ENCODE measurements at places on chromosomes 13 and 19.

DNA sequence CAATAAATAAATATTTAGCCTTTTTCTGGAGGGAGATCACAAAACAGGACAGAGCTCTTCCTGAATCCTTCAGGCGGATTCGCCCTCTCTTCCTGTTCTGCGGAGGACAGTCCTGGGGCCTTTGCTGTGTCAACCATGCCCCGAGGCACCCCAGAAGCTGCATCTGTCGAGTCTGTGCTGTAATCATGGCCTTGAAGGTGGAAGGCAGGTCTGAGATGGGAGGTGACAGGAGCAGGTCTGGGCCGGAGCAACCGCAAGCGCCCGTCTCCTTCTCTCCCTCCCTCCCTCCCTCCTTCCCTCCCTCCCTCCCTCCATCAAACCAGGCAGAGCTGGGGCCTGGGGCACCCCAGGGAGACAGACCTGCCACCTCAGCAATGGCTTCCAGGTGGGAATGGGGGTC is 4.6 kb upstream of the FXYD3 start:
- no peak for DNase-seq

DNA sequence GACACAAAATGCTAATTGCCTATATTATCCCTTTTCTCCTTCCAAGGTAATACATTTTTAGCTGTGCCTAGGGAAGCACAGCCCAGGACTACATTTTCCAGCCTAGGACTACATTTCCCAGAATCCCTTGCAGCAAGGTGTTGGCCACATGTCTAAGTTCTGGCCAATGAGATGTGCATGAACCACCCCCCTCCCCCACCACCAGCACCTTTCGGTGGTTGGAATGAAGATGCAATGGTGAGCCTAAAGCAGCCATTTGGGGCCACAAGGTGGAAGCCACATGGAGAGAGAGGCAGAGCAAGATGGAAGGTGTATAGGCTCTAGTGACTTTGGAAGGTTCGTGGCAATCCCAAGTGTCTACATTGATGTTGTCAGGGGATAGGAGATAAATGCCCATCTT is 16.2 kb downstream of the UNC13A start:
- peak; percentile 25 for DNase-seq

- DNase-seq: no peak
Measured at GRCh38 chr13:24106429-24106828, 54.1 kb upstream of the SPATA13 start.

- DNase-seq: no peak
Measured at GRCh38 chr13:41244556-41244955, 18.8 kb downstream of the MTRF1 start.

DNA sequence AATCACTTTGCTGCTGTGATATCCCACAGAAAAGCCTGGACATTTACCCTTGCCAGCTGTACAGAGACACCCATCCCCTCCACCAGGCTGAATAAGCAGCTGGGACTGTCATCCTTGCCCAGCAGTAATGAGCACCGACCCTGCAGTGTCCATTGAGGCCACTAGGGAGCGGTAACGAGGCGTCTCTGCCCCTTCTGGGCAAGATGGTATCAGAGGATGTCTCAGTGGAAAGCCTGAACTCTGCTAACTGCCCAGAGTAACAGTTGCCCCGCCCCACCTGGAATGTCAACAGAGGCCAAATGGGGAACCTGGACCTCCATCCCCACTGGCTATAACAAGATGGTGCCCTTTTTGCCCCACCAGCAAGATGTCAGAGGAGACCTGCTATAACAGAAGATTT is 22.8 kb upstream of the CEACAM20 start:
- DNase-seq: peak; percentile 90

DNA sequence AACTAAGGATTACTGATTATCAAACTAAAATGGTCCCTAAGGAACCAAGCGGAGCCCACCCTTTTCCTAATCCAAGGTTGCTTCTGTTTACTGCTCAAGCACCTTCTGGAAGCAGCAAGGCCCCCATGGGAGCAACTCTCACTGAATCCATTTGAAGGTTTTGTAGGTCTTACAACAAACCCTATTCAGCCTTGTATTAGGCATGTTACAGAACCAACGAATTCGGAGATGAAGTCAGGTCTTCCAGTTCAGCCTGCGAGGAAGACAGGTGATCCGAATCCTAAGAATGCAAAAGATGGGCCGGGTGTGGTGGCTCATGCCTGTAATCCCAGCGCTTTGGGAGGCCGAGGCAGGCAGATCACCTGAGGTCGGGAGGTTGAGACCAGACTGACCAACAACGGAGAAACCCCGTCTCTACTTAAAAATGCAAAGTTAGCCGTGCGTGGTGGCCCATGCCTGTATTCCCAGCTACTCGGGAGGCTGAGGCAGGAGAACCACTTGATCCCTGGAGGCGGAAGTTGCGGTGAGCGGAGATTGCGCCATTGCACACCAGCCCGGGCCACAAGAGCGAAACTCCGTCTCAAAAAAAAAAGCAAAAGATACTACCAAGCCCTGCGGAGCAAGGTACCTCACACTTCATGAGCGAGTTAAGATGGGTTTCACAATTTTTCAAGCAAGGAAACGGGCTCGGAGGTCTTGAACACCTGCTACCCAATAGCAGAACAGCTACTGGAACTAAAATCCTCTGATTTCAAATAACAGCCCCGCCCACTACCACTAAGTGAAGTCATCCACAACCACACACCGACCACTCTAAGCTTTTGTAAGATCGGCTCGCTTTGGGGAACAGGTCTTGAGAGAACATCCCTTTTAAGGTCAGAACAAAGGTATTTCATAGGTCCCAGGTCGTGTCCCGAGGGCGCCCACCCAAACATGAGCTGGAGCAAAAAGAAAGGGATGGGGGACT is 609 bp downstream of the ZAR1L start:
- DNase-seq: peak; percentile 91
